ENCODE measurements at places on chromosomes 4 and X.

DNA sequence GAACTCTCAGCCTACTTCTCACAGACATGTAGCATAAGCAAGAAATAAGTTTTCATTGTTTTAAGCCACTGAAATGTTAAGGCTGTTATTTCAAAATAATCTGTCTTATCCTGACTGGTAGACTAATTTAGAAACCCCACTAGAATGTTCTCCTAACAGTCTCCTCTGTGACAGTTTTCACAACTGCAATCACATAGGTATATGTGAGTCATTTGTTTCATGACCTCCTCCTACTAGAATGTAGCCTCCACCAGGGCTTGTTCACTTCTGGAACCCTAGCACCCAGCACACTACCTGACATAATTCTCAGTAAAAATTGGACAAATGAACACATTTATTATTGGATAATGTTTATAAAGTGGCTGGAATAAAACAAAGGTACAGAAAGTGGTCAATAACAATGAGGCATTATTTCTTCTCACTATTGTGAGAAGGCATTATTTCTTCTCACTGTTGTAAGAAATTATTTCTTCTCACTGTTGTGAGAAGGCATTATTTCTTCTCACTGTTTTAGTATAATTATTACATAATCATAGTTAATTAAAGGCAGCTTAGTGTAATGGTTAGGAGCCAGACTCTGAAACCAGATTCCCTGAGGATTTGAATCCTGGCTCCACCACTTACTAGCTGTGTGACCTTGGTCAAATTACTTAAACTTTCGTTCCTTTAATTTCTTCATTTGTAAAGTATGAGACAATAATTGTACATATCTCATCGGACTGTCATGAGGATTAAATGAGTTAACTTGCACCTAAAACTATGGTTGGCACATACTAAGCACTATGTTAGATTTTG is 251.5 kb downstream of the RASL11B start:
- no peak for DNase-seq

DNA sequence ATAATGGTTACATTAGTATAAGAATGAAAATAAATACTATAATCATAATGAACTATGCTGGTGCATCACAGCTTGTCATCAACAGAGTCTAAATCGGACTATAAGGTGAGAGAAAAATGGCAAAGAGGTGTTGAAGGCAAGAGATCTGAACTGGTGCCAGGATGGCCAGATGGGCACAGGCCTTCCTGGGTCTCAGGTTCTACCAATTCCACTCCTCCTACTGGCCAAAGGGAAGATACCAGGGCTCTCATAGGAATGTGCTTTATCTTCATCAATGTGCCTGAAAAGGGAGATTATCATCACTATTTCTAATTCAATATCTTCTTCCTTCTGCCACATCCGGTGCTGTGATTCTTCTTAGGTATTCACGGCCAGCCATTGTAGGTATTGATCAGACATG is 107.6 kb downstream of the GASK1B start:
- no peak for DNase-seq

GRCh38 chr4:176149680-176150355 is 45.6 kb downstream of the SPATA4 start:
- DNase-seq: no peak

- no peak for DNase-seq
Measured at GRCh38 chr4:48481581-48481980, 1.6 kb upstream of the SLC10A4 start.

DNA sequence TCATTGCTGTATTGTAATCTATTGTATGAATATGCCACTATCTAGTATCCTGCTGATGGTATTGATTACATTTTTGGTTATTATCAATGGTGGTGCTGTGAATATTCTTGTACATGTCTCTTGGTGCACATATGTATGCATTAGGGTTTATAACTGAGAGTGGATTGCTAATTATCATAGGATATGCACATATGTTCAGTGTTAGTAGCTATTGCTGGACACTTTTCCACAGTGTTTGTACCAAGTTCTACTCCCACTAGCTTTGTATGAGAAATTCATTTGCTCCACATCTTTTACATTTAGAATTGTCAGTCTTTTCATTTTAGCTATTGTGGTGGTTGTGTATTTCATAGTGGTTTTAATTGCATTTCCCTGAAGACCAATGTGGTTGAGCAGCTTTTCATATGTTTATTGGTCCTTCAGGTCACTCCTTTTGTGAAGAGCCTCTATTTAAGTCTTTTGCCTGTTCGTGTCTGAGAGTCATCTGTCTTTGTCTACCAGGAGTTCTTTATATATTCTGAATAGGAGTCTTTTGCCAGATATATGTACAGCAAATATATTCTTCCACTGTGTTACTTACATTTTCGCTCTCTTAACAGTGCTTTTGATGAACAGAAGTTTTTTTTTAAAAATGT is 87.1 kb downstream of the TBC1D19 start:
- no peak for DNase-seq

GRCh38 chr4:20297783-20298182 is 46.1 kb downstream of the SLIT2 start:
- no peak for DNase-seq

GRCh38 chrX:68693481-68694434 is 46.3 kb downstream of the STARD8 start:
- DNase-seq: no peak

- DNase-seq: no peak
Measured at GRCh38 chr4:24689212-24689611, 104.9 kb upstream of the DHX15 start.

DNA sequence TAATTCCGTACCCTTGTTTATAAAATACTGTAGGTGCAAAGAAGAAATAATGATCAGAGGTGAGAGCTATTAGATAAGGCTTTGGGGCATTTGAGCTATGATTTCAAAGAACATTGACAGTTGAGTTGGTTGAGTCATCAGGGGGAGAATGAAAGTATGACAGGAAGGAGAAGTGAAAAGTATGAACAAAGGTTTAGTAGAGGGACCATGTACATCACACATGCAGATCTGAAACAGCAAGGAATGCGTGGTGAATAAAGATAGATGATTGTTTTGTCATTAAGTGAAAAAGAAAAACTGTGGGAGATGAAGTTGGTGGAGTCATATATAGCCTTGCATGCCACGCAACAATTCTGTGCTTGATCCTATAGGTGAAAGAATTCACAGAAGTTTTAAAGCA is 163.1 kb downstream of the ARAP2 start:
- no peak for DNase-seq

DNA sequence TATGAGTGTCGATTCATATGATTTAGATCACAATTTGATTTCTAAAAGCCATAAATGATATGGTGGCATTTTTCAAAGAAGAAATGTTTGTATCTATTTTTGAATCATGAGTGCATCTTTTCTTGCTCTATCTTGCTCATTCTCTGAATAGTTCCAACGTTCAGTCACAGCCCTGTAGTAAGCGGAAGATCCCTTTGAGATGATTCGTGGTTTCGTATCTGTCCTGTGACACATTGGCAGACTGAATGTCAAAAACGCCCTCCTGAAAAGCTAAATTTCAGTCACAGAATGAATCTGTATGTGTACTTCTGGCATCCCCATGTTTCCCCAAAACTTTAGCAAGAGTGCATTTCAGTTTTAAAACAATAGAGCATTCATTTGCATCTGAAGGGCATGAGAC is 1066.9 kb upstream of the TENM3 start:
- no peak for DNase-seq

DNA sequence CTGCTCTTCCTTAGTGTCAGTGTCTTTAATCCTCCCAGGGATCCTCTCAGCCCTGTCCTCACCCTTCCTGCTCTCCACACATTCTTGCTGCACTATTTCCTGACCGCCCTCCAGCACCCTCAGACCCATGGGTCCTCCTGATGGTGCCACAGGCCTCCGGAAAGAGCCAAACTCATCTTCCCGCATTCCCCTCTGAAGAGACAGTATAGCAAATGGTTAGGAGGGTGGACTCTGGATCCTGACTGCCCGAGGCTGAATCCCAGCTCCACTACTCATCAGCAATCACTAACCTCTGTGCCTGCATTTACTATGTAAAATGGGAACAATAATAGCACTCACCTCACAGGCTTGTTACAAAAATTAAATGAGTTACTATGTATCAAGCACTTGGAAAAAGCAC is 6.2 kb downstream of the SUV39H1 start:
- no peak for DNase-seq

DNA sequence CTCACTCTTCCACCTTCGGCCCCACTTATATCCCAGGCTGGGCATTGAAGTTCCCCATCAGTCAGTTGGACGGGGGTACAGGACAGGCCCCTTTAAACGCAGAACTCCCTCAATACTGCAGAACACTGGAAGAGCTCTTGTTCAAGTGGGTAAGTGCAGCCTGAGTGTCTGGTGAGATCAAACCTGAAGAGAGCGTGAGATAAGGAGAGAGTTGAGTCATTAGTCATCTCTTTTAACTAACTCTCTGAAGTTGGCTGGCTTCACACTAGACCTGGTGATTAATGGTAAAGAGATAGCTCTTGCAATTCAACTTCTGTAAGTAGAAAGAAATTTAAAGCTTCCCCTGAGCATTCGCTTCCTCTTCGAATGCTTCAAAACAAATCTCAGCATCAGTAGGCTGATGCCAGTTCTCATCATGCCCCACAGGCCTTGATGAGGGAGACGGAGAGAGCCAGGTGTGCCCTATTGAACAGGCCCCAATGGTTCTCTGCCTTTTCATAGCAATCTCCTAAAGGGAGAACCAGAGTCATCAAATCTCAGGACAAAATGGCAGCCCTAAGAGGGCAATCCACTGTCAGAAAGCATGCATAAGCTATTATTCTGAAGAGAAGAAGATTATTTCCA is 41.0 kb upstream of the JADE1 start:
- DNase-seq: no peak

DNA sequence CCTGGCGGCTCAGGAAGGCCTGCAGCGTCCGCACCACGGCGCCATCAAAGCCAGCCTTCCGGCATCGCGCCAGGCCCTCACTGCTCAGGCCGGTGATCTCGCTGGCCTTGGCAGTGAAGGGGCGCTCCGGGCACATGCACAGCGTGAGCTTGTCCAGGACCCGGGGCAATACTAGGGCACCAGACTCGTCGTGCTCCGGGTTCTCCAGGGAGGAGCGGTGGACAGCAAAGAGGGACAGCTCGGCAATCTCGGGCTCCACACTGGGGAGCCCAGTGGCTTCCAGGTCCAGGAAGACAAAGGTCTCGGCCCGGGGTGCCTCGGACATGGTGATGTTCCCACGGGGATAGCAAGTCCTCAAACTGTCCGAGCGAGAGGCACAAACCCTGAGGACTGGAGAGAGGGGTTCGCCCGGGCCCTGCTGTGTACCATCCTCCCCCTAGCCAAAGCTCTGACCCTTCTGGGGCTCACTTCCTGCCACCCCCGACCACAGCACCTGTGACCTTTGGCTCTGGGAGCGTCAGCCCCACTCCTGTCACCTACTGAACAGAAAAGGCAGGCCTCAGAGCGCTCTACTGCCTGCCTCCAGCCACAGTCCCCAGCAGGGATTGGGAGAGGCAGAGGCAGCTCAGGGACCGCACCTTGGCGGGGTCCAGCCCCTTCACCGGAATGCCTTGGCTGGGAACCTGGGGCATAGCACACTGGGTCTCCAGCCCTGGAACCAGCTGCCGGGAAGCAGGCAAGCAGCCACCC is 575 bp downstream of the TREX2 start:
- no peak for DNase-seq

DNA sequence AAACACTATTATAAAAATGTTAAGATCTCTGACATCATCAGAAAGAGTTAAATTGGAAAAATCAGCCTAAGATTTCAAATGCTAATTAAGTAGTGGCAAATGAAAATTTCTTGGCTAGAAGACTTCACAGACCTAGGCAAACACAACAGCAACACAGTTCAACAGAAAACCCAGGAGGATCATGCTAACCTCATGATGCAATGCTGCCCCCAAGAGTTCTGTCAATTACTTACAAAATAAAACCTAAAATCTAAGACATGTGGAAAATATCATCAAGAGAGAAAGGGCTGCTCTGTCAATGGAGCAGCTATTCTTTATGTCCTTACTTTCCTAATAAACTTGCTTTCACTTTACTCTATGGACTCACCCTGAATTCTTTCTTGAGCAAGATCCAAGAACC is 21.0 kb downstream of the S100G start:
- no peak for DNase-seq

- no peak for DNase-seq
Measured at GRCh38 chr4:12005471-12005870, 576.8 kb upstream of the HS3ST1 start.

DNA sequence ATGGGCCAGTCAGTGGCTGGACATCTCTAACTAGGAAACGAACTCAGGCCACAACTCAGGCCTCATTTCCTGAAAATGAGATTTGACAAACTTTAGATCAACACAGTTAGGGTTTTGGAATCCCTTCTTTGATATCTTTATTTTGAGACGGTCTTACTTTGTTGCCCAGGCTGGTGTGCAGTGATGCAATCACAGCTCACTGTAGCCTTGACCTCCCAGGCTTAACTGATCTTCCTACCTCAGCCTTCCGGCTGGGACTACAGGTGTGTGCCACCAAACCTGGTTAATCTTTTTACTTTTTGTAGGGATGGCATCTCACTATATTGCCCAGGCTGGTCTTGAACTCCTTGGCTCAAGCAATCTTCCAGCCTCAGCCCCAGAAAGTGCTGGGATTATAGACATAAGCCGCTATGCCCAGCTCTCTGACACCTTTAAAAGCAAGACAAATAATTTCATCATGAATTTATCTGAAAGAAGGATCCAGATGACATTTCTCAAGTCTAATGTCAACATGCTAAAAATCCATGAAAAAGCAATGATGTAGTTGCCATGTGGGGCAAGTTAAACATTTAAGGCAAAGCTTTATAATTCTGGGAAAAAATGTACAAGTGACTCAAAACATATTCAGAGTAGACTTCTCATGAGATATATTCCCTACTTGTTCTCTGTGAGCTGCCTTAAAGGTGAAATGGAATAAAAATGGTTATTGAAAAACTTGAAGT is 89.1 kb upstream of the CBR4 start:
- DNase-seq: no peak

GRCh38 chr4:96598465-96598864 is 758.6 kb downstream of the PDHA2 start:
- no peak for DNase-seq

DNA sequence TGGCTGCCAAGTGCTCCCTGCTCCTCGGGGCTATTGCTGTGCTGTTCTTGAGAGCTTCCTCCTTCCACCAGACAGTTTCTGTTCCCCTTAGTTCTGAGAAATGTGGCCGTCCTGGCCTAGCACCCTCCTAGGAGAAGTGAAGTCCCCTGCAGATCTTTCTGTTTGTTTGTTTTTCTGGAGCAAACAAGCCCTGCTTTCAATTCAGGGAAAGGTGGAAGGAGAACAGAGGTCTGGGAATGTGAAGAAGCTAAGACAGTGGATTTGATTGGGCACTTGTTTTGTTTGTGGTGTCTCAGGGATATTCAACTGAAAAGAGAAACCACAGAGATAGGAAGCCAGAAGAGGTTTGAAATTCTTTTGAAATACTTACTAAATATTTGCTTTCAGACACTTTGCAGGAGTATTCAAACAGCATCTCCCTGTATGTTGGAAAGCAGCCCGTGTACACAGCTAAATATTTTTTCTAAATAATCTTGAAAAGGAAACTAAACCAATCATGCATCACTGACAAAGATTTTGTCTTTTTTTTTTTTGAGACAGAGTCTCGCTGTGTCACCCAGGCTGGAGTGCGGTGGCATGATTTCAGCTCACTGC is 36.5 kb upstream of the PPM1K start:
- DNase-seq: peak; percentile 7
